ENCODE measurements at places on chromosomes 12 and 14. TPM values are rescaled to one million over a fixed set of nuclear protein-coding genes. Genes with fewer than 3 reads are reported as not detected.

Gene DAO
- total RNA-seq, result not detected

Gene PTPRQ
- not detected for total RNA-seq

Gene AQP2
- total RNA-seq, result not detected

Gene ESYT1
- total RNA-seq, result 144 TPM

Gene SLC4A8
- 80.0 TPM for total RNA-seq

Gene CDKN1B
- 36.0 TPM for total RNA-seq

Gene TAS2R20
- total RNA-seq, result 3.4 TPM

Gene STXBP6
- 0.49 TPM for total RNA-seq

Gene KRT76
- total RNA-seq, result not detected

Gene CFAP73
- total RNA-seq, result not detected

Gene CLEC4D
- total RNA-seq, result not detected

Gene LRP1-AS
- not detected for total RNA-seq

Gene CMKLR1
- not detected for total RNA-seq

Gene SERPINA12
- total RNA-seq, result not detected

Gene LHX5
- 3.1 TPM for total RNA-seq

Gene LTB4R2
- total RNA-seq, result 8.9 TPM

Gene ETFRF1
- total RNA-seq, result 14.9 TPM

Gene TAC3
- 0.74 TPM for total RNA-seq

Gene SUDS3
- total RNA-seq, result 32.5 TPM

Gene SYNE2
- total RNA-seq, result 81.7 TPM

Gene KANSL2
- 48.9 TPM for total RNA-seq

Gene MIPOL1
- total RNA-seq, result 14.5 TPM
